Retina (tissue), 1 donor: ENCODE measurements at places on chromosomes 5 and 9.

DNA sequence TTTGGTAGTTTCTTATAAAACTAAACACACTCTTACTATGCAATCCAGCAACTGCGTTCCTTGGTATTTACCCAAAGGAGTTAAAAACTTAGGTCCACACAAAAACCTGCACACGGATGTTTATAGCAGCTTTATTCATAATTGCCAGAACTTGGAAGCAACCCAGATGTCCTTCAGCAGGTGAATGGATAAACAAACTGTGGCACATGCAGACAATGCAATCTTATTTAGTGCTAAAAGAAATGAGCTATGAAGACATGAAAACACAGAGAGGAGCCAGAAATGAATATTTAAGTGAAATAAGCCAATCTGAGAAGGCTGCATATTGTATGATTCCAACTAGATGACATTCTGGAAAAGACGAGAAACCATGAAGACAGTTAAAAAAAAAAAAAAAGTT lies 10.7 kb downstream of the WNK2 start:
- no peak for DNase-seq

- DNase-seq = no peak
These were observed 182.1 kb downstream of the DMRT2 start for GRCh38 chr9:1231998-1232919.

DNA sequence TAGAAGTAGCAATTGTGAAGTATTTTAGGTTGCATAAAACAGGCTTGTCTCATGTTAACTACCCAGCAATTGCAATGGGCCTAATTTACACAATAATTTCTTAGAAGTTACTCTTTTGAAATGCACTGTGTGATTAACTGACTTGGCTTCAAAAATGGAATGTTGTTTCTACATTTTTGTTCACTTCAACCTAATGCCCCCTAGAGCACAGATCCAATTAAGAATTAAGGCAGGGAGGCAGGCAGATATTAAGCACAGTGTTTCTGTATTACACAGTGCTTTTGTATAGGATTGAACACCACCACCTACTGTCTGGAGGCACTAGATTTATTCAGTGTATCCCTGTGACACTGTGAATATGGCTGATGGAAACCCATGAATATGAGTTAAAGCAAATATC lies 302.1 kb downstream of the FBXL17 start:
- no peak for DNase-seq

DNA sequence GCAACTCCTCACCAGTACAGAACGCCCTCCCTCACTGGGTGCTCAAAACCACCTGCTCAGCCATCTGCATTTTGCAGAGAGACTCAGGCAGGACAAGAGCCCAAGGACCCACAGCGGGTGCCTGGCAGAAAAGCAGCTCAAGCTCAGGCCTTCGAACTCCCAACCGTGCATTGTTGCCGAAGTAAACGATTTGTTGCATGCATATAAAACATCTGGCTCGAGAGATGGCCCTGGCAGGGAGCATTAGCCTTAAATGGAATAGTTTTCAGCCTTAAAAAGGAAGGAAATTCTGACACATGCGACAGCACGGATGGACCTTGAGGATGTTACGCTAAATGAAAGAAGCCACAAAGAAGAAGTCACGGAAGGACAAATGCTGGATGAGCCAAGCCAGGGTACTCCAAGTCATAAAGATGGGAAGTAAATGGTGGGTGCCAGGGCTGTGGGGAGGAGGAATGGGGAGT lies 160.4 kb upstream of the PHYKPL start:
- DNase-seq = no peak
